ENCODE measurements at places on chromosomes 7 and 10.

- peak; percentile 72 for DNase-seq
These were observed 4.6 kb downstream of the ARPC1B start for GRCh38 chr7:99379043-99379577.

DNA sequence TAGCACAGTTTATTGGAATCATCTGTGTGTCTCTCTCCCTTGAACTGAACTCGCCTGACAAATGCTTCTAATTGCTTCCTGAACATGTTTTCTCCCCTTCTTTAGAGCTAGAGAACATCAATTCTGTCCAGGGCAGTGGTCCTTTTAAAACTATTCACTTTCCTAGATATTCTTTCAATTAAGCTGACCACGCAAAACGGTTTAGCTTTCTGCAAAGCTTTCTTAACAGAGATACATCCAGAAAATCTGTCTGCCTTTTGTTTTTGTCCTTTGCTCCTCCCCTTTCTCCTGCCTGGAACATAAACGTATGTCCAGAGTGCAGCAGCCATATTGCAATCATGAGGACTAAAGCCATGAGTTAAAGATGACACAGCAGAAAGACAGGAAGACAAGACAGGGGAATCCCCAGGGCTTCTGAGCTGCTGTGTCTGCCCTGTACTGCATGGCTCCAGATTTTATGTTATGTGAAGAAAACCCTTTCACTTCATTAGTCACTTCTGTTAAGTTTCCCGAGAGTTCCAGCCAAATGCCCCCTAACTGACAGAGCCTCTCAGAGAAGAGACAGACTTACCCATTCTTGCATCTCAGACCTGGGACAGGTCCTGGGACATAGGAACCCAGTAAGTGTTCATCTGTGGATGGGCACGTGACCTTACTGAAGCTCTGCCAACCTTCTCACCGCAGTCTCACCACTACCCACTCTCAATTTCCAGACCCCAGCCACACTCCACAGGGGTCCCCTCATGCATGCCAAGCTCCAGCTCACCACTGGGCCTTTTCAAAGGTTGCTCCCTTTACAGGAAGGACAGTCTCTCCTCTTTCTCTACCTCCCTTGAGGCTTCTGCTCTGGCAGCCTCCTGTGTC, 35.0 kb upstream of the CPXM2 start:
- DNase-seq = no peak

GRCh38 chr10:32175629-32176028, 119.4 kb upstream of the KIF5B start:
- no peak for DNase-seq

DNA sequence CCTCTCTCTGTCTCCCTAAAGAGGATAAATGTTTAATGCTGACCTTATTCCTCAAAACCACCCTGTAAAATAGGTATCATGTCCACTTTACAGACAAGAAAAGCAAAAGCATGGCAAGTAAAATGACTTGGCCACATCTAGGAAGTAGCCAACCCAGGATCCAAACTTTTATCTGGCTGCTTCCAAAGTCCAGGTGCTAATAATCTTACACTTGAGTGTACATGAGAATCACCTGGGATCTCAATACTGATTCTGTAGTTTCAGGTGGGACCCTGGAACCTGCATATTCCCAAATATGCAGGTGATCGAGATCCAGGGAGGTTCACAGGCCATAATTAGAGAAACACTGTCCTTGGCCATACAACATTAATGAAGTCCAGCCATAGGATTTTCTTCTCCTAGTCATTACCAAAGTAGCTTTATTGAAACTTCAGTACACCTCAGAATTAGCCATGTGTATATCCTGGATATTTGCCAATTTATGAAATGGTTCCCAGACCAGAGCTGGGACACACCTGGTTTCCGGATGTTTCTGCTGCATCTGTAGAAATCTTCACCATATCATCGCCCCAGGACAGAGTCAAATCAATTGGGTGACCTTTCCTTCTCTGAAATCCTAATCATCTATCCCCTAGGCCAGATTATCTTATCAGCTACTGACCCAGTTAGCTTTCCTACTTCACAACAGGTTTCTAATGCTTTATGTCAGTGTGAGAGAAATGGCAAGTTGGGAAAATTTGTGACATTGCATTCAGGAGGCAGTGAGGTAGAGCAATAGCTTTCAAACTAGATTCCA, 119.1 kb upstream of the KMT2E start:
- DNase-seq = no peak

- no peak for DNase-seq
These were observed 28.4 kb downstream of the CDK6 start for GRCh38 chr7:92808006-92808405.

GRCh38 chr10:116995648-116996047, 9.3 kb downstream of the SHTN1 start:
- DNase-seq = no peak

DNA sequence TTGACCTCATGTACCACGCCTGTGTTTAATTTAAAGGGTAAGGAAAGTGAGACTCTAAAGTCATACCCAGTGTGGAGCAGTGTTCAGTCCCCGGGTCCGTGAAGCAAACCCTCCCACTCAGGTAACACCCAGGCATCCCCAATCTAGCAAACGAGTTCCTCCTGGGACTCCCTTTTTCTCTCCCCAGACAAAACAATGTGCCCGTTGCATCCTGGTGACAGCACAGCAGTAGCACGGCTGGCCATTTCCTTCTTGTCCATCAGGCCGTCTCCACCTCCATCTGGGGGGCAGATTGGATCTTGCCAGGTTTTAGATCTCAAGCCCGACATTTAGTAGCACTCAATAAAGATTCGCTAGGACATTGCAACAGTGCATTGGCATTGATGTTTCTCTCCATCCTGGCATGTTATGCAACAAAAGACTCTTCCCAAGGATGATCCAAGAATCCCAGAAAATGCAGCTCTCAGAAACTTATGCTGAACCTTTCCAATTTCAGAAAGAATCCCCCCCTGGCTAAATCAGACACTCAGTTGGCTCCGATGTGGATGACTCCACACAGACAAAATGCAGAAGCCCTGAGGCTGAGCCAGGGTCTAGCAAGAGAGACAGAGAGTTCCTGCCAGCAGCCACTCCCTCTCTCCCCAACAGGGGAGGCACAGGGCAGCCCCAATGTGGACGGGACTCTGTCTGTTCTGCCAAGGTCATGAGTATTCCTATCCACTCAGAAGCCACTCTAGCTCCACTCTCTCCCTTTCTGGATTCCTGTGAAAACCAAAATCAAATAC, 274.5 kb upstream of the MGMT start:
- DNase-seq = no peak

GRCh38 chr7:45176886-45177731, 19.5 kb downstream of the RAMP3 start:
- no peak for DNase-seq

DNA sequence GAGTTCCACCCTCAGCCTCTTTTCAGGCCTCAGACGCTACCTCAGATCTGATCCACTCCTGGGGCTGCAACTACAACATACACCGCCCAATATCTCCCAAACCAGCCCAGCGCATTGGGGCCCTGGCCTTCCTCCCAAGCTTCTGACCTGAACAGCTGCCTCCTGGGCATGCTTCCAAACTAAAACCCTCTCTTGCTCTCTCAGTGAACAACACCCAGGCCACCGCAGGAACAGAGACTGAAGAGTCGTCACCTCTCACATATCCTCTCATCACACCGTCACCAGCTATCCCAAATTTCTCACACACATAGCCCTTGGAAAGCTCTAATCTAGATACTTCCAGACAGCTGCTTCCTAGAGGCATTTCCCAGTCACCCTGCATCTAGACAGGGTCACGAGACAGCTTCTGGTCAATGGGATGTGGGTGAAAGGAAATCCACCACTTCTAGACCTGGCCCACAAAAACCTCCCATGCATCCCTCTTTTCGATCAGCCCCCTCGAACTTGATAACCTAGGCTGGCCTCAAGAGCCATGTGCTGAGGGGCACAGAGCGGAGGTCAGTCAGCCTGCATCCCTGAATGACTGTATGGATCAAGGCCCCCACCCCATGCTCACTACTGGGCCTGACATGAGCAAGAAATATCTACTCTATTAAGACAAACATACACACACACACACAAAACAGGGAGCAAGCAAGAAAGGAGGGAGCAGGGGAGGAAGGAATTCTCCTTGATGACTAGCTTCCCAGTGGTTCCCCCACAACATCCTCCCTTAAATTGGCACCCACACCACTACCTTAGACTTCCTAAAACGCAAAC, 1.8 kb downstream of the PARP12 start:
- DNase-seq = no peak

DNA sequence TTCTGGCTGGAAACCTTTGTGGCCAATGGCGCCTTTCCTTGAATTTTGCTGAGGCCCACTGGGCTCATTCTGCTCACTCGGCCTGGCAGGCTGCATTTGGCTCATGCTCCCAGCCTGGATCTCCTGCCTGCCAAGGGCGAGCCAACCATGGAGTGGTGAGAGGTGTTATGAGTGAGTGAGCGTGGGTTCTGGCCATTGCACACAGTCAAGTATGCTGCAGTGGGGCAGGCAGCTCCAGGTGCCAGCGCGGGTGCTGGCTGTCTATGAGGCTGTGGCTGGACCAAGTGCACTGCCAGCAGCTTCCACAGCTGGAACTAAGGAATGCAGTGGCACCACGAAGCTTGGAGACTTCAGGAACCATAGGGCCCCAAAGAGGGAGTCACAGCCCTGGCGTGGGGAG, 42.2 kb upstream of the TUBB8 start:
- no peak for DNase-seq

GRCh38 chr10:35577926-35578617, 27.1 kb upstream of the GJD4 start:
- DNase-seq = no peak

- no peak for DNase-seq
These were observed 52.3 kb upstream of the MSMB start for GRCh38 chr10:46098386-46098785.

DNA sequence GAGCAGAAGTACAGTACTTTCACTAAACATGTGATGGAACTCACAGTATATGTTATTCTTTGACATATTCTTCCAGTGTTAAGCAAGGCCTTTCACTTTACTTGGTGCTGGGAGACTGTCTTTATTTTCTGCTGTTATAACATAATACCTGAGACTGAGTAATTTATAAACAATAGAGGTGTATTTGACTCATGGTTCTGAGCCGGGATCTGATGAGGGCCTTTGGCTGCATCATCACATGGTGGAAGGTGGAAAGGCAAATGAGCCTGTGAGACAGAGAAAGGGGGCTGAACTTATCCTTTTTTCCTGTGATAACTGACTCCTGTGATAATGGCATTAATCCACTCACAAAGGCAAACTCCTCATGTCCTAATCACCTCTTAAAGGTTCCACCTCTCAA, 1.4 kb downstream of the SUPV3L1 start:
- DNase-seq = no peak

DNA sequence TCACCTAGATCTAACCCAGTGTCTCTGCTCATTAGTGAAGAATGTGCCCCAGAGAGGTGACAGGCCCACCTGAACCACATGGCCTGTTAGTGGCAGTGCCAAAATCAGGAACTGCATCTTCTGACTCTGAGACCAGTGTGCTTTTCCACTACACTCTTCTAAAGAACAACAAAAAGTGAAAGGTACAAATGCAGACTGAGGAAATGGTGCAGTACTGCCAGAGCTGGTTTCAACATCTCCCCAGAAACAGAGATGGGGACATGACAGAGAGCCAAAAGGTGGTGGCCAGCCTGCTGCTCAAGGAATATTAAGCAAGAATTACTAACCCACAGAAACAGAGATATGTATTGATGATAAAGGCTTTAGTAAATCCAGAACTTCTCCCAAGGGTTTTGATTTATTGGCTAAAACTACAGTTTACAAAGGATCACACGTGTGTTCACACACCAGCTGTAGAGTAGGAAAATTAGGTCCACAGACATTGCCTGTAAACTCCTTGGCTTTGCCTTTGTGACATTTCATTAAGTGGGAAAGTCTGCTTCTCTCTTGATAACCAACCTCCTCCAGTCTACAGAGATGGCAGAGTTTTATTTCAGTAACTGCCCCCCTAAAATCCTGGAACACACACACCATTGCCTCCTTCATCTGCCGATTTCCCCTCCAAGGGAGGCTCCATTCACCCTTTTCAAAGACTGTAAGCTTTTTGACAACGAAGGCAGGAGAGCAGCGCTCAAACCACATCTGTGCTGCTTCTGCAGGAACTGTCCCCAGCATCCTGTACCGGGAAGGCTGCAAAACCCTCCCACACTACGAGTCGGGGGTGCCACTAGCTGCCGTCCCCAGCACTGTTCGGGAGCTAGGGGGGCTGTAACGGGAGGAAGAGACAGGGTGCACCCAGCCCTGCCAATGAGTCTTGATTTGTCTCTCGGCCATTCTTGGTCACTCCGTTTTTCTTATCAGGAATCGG, 29.8 kb downstream of the GSDME start:
- DNase-seq = no peak

DNA sequence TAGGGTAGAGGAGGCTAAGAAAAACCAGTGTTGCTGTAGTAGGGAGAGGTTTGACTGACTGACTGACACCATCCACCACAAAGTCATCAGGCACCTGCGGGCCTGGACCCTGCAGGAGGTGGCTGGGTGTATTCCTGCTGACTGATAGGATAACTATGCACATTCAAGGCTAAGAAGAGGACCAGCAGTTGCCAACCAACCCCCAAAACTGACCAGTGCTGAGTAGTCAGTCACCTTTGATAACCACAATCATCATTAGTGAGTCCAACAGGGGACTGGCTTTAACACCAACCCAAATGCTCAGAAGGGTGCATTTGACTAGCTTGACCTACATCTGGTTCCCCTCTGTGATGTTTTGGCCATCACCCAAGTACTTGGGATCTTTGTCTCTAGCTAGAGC, 30.5 kb downstream of the PLXNA4 start:
- no peak for DNase-seq

- no peak for DNase-seq
These were observed 47.3 kb upstream of the PIP4K2A start for GRCh38 chr10:22761569-22762220.

DNA sequence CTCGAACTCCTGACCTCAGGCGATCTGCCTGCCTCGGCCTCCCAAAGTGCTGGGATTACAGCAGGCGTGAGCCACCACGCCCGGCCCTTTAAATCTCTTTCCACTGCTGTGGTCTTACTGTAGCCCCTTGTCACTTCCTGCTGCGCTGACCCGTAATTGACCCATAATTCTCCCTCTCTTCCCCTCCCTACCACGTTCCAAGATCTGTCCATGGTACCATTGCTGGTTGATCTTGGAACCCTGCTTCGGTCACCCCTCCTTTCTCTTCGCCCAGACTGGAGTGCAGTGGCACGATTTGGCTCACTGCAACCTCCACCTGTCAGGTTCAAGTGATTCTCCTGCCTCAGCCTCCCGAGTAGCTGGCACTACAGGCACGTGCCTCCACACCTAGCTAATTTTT, 6.5 kb downstream of the POR start:
- DNase-seq = no peak

GRCh38 chr10:117627561-117627960, 85.0 kb downstream of the EMX2 start:
- no peak for DNase-seq

- no peak for DNase-seq
These were observed 6.9 kb upstream of the GSTO2 start for GRCh38 chr10:104262055-104262454.

Measured in CD4-positive, alpha-beta T cell treated with Interleukin-1 beta for 1 hour (primary cell).